Astrocyte of the spinal cord (primary cell): ENCODE measurements at places on chromosomes 2 and 18.

- DNase-seq = no peak
These were observed 19.1 kb downstream of the PLA2R1 start for GRCh38 chr2:160043265-160043664.

- DNase-seq = no peak
These were observed 226.0 kb downstream of the TGIF1 start for GRCh38 chr18:3675994-3676393.

DNA sequence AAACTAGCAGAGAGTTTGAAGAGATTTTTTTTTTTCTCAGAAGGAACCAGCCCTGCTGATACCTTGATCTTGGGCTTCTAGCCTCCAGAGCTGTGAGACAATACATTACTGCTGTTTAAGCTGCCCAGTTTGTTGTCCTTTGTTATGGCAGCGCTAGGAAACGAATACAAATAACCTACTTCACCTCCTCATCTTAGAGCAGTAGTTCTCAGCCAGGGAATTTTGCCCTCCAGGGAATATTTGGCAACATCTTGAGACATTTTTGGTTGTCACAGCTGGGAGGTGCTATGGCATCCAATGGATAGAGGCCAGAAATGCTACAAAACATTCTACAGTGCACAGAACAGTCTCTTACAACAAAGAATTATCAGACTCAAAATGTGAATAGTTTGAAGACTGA, 43.9 kb upstream of the BCL11A start:
- no peak for DNase-seq

- no peak for DNase-seq
These were observed 144.5 kb downstream of the EXOC6B start for GRCh38 chr2:72681016-72681995.

DNA sequence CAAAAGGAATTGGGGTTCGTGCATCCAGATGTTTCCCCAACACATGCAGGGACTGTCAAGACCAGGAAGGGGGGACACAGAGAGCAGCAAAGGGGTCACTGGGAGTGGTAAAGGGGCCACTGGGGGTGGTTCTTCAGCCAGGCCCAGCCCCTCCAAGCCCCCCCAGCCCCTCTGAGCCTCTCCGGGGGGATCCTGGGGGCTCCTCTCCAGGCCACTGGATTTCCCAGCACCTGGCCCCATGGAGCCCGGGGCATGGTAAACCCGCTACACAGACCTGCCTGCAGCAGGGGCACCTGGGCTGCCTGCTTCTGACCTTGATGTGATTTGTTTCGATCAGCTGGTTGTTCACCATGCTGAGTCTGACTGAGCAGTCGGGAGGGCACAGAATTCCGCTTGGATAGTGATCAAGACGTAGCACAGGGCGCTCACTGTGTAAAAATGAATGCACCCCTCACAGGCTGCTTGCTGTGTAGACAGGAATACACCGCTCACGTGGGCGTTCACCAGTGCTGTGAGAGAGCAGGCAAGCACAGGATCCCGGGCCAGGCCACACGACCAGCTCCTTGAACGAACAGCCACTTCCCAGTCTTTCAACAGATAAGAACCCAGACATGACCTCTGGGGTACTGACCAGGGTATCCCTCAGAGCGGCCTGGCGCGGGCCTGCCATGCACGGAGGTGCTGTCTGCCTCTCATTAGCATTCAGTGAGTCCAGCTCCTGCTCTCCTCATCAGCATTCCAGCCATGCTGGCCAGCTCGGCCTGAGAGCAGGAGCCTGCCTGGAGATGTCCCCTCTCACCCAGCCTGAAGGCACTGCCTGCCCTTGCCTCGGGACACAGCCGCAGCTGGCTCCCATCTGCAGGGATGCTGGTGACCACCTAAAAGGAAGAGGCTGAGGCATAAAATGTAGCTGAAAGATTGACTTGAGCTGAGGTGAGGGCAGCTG, 73.3 kb upstream of the OTOS start:
- DNase-seq = no peak

GRCh38 chr2:177031438-177032180, 181.0 kb upstream of the HNRNPA3 start:
- DNase-seq = no peak

DNA sequence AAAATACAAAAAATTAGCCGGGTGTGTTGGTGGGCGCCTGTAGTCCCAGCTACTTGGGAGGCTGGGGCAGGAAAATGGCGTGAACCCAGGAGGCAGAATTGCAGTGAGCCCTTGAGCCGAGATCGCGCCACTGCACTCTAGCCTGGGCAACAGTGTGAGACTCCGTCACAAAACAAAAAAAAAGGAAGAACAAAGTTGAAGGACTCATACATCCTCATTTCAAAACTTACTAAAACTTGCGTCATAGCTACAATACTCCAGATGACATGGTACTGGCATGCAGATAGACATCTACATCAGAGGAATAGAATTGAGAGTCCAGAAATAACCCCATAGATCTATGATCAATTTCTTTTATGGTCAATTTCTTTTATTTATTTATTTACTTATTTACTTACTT, 13.6 kb upstream of the CYP27C1 start:
- no peak for DNase-seq

- no peak for DNase-seq
These were observed 626.2 kb upstream of the CDH7 start for GRCh38 chr18:65124633-65125032.

DNA sequence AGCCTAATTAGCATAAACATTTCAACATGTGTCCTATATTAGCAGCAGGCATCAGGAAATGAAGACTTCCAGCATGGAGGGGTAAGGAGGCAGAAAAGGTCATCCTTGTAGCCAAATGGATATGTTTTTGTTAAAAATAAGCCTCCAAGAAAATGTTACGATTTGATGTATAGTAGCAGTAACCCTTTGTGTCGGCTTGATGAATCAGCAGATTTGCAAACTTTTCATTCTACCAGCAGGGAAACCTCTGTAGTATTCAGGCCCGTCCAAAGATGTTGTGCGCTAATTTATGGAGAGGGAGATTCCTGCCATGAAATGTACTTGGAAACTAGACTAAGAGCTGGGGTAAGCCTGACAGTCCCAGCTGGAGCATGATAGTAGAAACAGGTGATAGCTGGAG, 780.8 kb upstream of the KLHL29 start:
- DNase-seq = no peak

DNA sequence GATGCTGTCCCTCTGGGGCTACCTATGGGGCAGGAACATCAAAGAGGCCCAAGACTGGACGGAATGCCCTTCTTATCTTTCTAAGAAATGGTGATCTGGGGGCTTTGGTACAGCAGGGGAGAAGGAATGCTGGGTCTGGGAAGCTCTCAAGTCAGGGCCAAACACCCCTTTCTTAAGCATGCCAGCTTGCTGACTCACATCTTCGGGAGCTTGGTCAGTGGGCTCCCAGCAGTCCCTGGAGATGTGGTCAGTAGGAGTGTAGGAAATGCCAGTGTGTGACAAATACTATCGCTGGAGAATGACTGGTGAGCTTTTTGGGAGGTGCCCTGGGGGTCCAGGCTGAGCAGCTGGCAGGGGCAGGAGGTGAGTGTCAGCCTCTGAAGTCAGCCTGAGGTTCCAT, 105.0 kb upstream of the CDC42EP3 start:
- peak; percentile 88 for DNase-seq

- DNase-seq = no peak
These were observed 13.1 kb downstream of the CHST10 start for GRCh38 chr2:100404411-100404810.

GRCh38 chr2:42639340-42640077, 71.1 kb downstream of the MTA3 start:
- DNase-seq = no peak

- peak; percentile 40 for DNase-seq
These were observed 95.6 kb downstream of the TNFRSF11A start for GRCh38 chr18:62420513-62421209.

- peak; percentile 78 for DNase-seq
These were observed 1375.4 kb upstream of the CELF4 start for GRCh38 chr18:38940863-38941531.

DNA sequence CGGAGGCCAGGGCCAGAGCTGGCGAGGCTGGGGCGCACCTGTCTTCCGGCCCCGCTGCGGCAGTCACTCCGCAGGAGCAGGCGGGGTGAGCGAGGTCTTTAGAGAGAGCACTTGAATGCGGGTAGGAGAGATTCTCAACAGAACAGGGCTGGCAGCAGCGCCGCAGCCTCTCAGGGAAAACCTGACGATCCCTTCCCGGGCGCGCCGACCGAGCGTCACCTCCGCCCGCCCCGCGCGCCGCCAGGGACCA, 526 bp downstream of the PRKRA start:
- DNase-seq = no peak

DNA sequence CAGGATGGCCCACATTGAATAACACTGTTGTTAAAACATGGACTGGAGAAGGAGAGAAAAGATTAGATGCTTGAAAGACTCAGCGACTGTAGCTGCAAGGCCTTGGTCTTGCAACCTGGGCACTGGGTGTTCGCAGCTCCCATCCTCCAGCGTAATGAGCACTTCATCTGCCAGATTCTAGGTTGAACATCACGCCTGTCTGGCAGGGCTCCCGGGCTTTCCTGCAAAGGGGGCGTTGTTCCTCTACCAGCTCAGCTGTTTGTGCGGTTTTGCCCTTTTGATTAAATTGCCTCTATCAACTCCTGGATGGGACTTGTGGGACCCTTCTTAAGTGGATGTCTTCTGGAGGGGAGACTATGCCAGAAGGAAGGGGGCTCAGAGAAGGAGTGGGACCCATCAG, 215.4 kb downstream of the KLHL29 start:
- DNase-seq = no peak

DNA sequence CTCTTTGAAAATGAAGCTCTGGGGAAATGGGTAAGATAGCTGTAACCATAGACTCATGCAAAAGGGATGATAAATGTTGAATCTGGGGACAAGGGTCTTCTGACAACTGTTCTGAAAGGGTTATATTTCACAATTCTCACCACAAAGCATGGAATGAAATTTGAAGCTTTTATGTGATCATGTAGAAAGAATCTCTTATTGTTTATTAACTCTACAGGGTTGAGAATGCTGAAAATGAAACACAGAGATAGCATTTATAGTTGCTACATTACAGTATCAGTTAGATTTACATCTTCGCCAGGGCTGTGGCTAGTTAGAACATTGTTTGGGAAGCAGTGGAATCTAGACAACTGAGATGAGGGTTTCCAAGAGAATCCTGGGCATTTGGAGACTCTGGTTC, 97.4 kb upstream of the LHCGR start:
- DNase-seq = peak; percentile 59

- peak; percentile 38 for DNase-seq
These were observed 22.3 kb upstream of the ORC2 start for GRCh38 chr2:200985799-200986198.

GRCh38 chr18:45755934-45756333, 32.0 kb downstream of the SLC14A1 start:
- DNase-seq = peak; percentile 87

GRCh38 chr2:10345813-10346212, 43.1 kb downstream of the HPCAL1 start:
- no peak for DNase-seq

- no peak for DNase-seq
These were observed 398.3 kb upstream of the HNRNPA3 start for GRCh38 chr2:176814274-176814673.

GRCh38 chr18:31773774-31774476, 13.2 kb upstream of the SLC25A52 start:
- DNase-seq = no peak

DNA sequence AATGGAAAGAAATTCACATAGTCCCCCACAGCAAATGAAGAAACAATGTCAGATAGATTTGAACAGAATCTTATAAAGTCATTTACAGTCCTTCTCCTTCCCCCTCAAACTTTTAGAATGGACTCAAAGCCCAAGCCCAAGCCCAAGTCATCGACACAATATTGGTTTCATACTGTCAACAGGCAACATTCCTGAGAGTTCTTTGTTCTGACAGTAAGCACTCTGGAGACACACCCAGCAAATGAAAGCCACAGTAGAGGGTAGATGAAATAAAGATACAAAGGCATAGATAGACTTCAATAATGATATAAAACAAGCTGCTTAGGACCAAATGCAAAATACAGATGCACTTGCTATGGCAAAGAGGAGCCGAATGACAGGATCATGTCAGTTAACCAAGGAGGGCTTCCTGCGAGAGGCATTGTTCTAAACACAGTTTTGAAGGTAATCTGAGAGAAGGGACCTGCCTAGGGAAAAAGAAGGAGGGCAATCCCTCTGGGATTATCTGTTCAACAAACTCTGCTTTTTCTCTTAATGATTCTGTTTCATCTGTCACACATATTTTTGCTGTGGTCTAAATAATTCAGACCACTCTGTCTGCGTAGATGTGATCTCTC, 97.1 kb upstream of the MAP4K3 start:
- no peak for DNase-seq

DNA sequence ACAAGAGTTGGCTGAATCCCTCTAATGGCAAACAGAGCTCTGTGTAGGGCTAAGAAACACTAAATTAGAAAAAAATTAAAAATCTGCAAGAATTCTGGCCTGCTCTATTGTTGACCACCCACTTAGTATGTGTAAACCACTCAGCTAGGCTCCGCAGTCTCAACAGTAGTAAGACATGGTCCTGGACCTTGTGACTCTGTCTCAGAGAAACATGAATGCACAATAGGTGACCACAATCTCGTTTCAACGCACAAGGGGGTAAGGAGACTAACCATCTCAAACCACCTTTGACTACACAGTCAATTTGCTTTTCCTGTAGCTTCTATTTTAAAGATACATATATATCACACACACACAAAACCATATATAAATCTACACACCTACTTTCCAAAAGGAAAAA, 16.5 kb downstream of the SEPTIN10 start:
- no peak for DNase-seq

DNA sequence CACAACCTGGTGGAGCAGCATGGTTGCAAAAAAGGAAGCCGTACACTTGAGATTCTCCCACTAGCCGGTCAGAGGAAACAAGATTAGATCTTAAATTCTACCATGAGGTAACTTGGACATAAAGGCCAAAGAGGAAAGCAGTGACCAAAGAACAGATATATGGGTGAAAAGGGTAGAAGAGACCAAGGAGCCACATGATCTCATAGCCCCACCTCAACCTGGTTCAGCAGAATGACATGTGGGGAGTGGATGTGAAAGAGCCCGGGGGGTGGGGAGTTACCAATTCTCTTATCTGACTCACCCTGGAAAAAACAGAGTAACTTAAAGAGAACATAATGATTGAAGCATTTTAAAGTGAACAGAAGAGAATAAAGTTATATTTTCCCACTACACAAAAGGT, 683.0 kb downstream of the DSC3 start:
- DNase-seq = no peak

- no peak for DNase-seq
These were observed 63.8 kb upstream of the MSH6 start for GRCh38 chr2:47719099-47719498.

DNA sequence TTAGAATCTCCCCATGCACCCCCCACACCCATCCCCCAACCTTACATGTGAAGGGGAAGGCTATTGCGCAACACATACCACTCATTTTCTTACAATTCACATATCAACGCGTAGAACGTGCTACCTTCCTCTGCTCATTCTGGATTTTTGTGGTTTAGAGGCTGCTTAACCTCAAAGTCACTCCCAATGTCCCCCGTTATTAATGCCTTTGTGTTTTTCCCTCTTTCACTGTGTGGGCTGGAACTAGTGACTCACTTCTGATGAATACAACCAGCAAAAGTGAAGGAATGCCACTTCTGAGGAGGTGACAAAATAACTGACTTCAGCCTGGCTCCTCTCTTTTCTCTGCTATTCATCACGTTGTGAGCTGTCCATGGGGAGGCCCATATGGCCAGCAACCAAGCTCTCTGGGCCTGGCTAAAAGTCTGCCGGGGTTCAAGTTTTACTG, 342.5 kb upstream of the NXPH2 start:
- peak; percentile 89 for DNase-seq

GRCh38 chr2:10237392-10238321, 65.0 kb upstream of the HPCAL1 start:
- no peak for DNase-seq
